ENCODE measurements at places on chromosomes 11 and 22. TPM values are rescaled to one million over a fixed set of nuclear protein-coding genes. Genes with fewer than 3 reads are reported as not detected.

Gene DLG2
- polyA plus RNA-seq: 14.0 TPM

Gene MRPL40
- 35.5 TPM for polyA plus RNA-seq

Gene SLC5A1
- polyA plus RNA-seq: 2.1 TPM

Gene TUBA8
- 20.5 TPM for polyA plus RNA-seq

Gene HPS5
- polyA plus RNA-seq: 11.3 TPM

Gene RIMBP3B
- not detected for polyA plus RNA-seq

Gene ASCL2
- not detected for polyA plus RNA-seq

Gene SERHL2
- polyA plus RNA-seq: 2.5 TPM

Gene RNF169
- polyA plus RNA-seq: 13.4 TPM

Gene KIF18A
- polyA plus RNA-seq: 4.3 TPM

DNA sequence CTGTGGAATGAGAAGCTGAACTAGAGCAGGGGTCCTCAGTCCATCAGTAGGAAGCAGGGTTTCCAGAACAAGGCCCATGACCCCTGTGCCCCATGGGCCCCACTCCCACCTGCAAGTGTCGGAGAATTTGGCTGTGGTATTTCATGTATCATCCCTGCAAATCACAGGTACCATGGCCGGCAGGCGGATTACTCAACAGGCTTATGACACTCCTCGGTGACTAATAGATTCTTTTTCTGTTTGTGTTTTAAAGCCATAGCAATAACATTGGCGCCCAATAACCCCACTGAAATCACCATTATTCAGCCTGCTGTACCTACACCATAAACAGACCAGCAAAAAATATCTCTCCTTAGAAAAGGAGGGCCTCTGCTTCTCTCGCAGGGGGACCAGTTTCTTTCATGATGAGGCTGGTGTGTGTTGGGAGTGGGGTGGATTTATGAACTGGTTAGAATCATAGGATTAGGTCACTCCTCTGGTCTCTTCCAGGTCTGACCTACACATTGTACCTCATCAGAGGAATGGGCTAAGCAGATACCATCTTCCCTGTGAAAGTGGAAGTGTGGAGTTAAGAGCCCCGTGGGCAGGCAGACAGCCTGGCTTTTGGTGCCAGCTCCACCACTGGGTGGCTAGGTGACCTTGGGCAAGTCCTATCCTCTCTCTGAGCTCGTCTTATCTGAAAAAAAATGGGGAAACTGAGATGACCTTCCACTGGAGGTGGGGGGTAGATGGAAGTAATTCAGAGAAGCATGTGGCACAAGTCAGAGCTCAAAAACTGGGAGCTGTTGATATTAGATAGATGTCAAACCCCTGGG, 60.2 kb upstream of the WNT11 start:
- DNase-seq: no peak

DNA sequence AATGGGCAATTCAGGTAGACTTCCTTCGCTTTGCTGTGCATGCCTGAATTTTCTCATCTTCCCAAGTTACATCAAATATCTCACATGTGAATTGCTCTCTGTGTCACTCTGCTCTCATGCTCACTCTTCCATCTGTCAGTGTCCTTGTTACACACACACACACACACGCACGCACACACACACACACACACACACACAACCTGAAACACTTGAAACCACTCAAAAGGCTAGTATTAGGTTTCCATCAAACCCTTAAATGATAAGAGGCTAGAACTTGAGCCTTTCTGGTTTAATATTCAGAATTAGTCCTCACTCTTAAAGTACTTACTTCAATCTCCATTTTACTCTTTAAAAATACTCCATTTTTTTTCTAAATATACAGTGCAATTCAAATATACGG, 282.4 kb downstream of the C11orf87 start:
- DNase-seq: no peak

- DNase-seq: no peak
These were observed 103.5 kb upstream of the RCN1 start for GRCh38 chr11:31987118-31988005.

DNA sequence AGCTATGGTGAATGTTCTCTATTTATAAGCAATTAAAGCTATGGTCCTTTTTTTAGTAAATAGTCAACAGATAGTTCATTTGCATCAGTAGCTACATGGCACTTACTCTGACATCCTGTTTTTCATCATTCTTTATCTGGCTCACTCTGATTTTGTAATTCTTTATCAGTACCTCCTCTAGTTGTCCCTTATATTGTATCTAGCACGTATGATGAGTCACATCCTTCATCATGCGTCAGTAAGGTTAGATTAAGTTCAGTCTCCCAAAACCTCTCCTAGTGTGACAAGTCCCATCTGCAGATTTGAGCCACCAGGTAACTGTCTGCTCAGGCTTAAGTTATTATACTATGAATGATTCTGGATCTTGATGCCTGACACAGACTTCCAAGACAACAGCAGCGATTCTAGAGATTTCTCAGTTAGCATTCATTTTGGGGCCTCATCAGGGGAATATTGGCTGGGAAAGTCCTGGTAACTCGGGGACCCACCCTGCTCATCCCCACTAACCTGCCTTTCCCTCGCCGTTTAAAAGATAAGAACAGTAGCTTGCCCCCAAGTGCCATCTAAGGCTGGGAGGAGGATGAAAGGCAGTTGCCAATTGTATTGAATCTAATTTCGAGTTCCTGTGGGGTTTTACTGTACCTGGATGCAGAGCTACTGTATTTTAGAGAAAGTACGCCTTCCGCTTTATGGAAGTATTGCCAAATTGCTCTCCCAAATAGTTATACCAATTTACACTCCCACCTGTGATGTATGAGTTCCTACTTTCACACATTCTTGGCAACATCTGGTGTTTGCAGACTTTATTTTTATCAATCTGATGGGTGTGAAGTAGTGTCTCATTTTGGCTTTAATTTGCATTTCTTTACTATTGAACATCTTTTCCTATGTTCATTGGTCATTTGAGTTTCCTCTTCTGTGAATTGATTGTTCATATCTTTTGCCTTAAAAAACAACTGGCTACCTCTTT, 55.9 kb downstream of the ZC3H12C start:
- no peak for DNase-seq

DNA sequence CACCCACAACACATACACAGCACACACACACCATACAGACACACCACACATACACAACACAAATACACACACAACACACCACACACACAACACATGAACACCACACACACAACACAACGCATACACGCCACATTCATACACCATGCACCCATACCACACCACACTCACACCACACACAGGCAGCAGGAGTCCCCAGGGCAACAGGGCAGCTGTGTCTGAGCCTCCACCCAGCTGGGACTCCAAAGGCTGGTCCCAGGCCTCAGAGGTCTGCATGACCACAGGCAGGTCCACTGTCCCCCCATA, 3.3 kb upstream of the WNT7B start:
- no peak for DNase-seq

- DNase-seq: no peak
These were observed 2.0 kb upstream of the TCIRG1 start for GRCh38 chr11:68036717-68037239.

DNA sequence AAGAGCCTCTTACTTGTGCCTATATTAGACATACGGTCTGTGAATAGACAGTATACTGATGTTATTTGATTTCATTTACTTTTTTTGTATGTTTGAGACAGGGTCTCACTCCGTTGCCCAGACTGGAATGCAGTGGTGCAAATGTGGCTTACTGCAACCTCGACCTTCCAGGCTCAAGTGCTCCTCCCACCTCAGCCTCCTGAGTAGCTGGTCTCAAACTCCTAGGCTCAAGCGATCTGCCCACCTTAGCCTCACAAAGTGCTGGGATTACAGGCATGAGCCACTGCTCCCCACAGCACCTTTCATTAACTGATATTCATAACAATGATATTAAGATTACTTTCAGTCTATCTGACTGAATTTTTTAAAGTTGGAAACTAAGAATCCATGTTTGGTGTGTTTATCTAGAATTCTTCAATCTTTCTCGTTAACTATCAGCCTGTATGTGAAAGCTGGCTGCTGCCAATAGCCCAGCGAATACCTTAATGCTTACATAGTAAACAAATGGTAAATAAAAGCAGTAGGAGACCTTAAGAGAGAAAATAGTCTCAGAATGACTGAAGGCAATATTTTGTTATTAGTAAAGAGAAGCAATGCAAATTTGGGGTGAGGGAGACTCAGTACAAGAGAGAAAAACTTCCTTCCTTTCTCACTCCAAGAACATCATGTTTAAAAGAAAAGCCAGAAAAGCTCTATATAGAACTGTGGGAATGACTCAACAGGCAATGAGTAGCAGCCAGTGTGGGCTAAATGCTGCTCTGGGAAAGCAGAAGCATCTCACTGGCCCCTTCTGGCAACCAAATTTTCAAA, 101.9 kb downstream of the MRTFA start:
- DNase-seq: no peak

GRCh38 chr11:117172724-117173421, 5.7 kb upstream of the SIDT2 start:
- no peak for DNase-seq

GRCh38 chr11:64090806-64091516, 55.2 kb downstream of the FLRT1 start:
- DNase-seq: no peak

- no peak for DNase-seq
These were observed 11.4 kb downstream of the ALDH3B2 start for GRCh38 chr11:67662835-67663531.

DNA sequence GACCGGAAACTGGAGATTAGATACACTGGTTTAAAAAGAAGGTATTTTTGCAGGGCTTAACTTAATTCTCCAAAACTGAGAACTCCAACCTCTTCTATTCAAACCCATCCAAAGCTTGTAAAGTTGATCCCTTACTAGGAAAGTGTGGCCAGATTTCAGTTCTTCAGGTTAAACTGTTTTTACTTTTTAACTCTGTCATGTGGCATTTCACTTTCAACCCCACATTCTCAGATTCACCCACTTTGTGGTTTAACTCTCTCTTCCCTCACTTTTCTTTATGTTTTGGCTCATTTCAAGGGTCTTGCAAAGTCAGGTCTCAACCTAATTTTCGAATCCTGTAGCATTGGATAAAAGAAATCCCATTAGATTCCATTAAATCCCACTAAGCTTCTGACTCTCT, 75.4 kb downstream of the MPPED2 start:
- no peak for DNase-seq

GRCh38 chr22:37199760-37200108, 11.7 kb upstream of the C1QTNF6 start:
- DNase-seq: no peak

- no peak for DNase-seq
These were observed 59.0 kb upstream of the TBCEL start for GRCh38 chr11:120964857-120965256.

- no peak for DNase-seq
These were observed 32.8 kb upstream of the CTSD start for GRCh38 chr11:1796413-1797011.

DNA sequence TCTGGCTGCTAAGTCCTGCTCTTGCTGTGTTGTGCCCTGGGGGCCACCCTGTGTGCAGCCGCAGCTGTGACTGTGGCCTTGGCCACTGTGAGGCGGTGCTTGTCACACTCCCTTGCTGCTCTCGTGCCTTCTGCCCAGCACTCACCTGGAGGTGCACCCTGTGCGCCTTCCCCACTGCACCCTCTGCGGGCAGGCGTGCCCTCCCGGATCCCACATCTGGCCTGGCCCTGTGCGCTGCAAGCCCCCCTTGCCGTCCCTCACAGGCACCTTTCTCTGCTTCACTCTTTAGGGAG, 27.2 kb downstream of the TBX1 start:
- DNase-seq: no peak

GRCh38 chr11:133621611-133622010, 89.3 kb upstream of the OPCML start:
- no peak for DNase-seq

DNA sequence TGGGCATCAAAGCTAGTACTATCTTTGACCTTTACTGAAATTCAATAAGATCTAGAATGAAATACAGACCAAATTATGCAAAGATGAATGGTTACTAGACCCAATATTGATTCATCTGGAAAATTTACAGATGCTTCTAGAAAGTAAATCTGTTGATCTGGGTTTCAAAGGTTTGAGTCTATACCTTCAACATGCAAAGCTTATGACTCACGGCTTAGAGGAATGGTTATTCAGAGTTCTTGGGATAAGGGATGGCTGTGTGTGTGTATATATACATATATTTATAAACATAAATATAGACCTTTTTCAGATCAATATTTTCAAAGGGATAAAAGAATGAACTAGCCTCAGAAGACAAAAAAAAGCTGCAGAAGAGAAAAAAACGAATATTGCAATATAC, 1.3 kb downstream of the SPTY2D1 start:
- no peak for DNase-seq

DNA sequence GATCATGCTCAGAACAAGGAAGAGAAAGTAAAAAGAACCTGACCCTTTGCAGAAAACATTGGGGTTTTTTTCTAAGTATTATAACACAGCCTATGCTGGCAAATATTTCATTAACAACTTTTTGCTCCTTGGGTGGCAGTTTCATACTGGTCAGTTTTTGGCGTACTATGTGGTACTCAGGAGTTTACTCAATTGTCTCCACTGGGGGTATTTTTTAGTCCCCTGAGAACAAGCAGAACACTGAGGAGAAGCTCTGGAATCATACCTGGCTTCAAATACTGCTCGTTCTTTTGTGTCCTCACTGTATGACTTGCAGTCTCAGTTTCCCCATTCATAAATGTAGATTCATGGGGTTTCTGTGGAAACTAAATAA, 90.4 kb downstream of the SERGEF start:
- no peak for DNase-seq

DNA sequence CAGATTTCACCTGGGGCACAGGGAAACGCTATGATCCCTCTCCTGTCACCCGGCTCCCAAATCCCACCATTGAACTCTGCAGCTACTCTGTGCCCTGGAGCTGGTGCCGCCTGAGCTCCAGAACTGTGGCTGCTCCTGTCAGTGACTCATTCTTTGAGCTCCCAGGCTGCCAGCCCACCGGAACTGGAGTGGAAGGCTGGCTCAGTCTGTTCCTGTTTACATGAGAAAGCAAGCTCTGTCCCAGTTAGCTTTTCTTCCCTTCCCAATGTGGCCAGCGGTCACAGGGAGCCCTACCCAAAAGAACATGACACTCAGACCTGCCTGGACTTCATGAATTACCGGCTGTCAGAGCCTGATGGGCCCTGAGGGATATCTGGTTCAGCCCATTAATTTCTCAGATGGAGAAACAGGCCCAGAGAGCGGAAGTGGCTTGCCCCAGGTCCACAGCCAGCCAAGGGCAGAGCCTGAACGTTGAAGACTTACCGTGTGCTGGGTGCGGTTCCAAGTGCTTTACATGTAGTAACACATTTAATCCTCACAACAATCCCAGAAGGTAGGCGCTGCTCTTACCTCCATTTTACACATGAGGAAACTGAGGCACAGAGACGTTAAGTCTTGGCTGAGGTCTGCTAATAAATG, 23.8 kb upstream of the IGSF22 start:
- no peak for DNase-seq

GRCh38 chr11:133529807-133530500, 2.3 kb downstream of the OPCML start:
- DNase-seq: no peak

- DNase-seq: no peak
These were observed 44.9 kb upstream of the RBFOX2 start for GRCh38 chr22:36073476-36073875.

All from muscle of arm (tissue), 14 donors.